ENCODE measurements at places on chromosomes 7 and 10. TPM values are rescaled to one million over a fixed set of nuclear protein-coding genes. Genes with fewer than 3 reads are reported as not detected.

- H3K27ac ChIP-seq = no peak overlapping the region
- no peak for DNase-seq
- H3K4me1 ChIP-seq = no peaks in the 10 kb centered on the region
- no peaks in the 10 kb centered on the region for H3K27me3 ChIP-seq
These were observed 62.2 kb downstream of the SAMD9 start for GRCh38 chr7:93055543-93056107.

GRCh38 chr7:119974972-119975371 lies 298.0 kb upstream of the KCND2 start:
- no peak overlapping the region for H3K4me3 ChIP-seq
- H3K4me1 ChIP-seq = no peaks in the 10 kb centered on the region
- H3K36me3 ChIP-seq = no peaks in the 10 kb centered on the region
- no peak for DNase-seq

DNA sequence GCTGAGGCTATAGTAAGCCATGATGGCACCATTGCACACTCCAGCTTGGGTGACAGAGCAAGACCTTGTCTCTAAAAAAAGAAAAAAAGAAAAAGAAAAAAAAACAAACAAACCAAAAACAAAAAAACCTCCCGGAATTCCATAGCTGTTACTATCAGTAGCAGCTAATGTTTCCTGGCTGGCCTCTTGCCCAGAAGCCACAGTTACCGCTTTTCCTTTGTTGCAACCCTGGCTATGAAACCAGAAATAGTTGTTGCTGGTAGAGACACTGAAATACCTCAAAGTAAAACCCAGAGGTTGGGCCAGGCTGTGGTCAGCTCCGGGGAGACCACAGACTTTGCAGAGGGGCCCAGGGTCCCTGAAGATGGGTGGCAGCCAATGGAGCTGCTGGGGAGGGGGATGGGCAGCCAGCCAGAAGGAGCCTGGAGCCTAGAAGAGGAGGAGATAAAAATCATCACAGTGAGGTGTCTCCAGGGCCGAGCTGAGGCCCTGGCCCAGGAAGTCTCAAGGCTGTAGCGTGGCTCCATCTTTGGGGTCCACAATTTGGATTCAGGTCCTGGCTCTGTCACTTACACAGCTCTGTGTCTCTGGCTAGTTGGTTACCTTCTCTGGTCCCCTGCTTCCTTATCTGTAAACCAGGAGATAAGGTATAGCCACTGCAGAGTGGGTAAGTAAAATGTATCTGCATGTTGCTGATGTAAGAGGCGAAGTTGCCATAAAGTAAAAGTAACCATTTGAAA lies 3.4 kb upstream of the CHST12 start:
- no peaks in the 10 kb centered on the region for H3K36me3 ChIP-seq
- DNase-seq = peak; percentile 82
- no peaks in the 10 kb centered on the region for H3K27me3 ChIP-seq

GRCh38 chr10:128064970-128065580 lies 61.1 kb downstream of the MKI67 start:
- peak overlapping the region; percentile 92 for H3K27ac ChIP-seq
- H3K27me3 ChIP-seq = no peaks in the 10 kb centered on the region
- H3K4me3 ChIP-seq = no peak overlapping the region
- H3K4me1 ChIP-seq = peaks cover 29% of the 10 kb centered on the region

DNA sequence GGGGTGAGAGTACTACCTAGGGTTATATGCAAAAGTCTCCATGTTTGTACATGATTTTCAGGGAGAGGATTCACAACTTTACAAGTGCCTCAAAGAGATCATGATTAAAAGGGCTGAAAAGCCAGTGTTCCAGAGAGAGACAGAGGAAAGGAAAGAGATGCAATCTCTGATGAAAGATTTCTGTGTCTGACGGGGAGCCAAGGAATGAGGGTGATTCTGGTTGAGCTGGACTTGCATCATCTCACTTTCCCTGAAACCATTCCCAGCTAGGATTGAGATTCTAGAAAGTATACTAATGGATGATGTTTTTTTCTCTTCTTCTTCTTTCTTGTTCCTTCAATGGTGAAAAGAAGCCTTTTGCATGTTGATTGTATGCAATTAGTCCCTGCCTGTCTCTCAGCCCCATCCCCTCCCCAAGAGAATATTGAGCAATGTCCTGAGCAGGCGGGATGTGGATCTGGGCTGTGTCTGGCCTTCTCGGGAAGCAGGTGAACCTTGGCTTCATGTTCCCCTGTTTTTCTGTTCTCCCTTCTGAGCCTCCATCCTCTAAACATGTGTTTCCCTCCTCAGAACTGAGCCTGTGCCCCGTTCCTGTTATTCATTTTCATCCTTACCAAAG lies 186.1 kb downstream of the ZNF365 start:
- H3K4me1 ChIP-seq = no peaks in the 10 kb centered on the region
- H3K4me3 ChIP-seq = no peak overlapping the region
- H3K27me3 ChIP-seq = no peaks in the 10 kb centered on the region
- no peaks in the 10 kb centered on the region for H3K36me3 ChIP-seq

- no peak for DNase-seq
- no peaks in the 10 kb centered on the region for H3K36me3 ChIP-seq
- H3K4me3 ChIP-seq = peak overlapping the region; percentile 92
- no peaks in the 10 kb centered on the region for H3K27me3 ChIP-seq
These were observed 3.3 kb downstream of the ZMIZ1 start for GRCh38 chr10:79072041-79072441.

GRCh38 chr7:101527844-101528667 lies 101.0 kb downstream of the MYL10 start:
- H3K27ac ChIP-seq = peak overlapping the region; percentile 32
- DNase-seq = peak; percentile 61
- no peaks in the 10 kb centered on the region for H3K36me3 ChIP-seq

- no peak for DNase-seq
- no peak overlapping the region for H3K4me3 ChIP-seq
- H3K4me1 ChIP-seq = no peaks in the 10 kb centered on the region
- H3K27ac ChIP-seq = no peak overlapping the region
- no peaks in the 10 kb centered on the region for H3K27me3 ChIP-seq
These were observed 474.6 kb downstream of the GRM8 start for GRCh38 chr7:126778101-126778500.

DNA sequence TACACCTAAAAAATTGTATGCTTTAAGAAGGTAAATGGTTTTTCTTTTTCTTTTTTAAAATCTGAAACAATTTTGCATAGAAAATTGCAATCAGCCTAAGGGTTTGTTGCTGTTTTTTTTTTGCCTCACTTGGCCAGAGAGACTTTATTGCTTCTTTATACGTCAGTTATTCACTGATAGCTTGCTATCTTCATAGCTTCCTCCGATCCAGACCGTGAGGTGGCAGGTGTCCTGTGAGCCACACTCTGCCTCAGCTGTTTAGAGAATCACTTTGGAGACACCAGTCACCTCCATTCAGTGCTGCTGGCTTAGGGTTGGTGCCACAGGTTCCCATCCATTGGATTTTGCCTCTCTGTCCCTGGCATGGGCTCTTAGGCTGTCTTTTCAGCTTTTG lies 68.0 kb downstream of the HHEX start:
- H3K4me1 ChIP-seq = peaks cover 48% of the 10 kb centered on the region
- DNase-seq = no peak
- H3K27me3 ChIP-seq = no peaks in the 10 kb centered on the region
- H3K27ac ChIP-seq = peak overlapping the region; percentile 65

- no peaks in the 10 kb centered on the region for H3K27me3 ChIP-seq
- H3K4me1 ChIP-seq = peaks cover 11% of the 10 kb centered on the region
- H3K27ac ChIP-seq = no peak overlapping the region
- no peaks in the 10 kb centered on the region for H3K36me3 ChIP-seq
- DNase-seq = no peak
These were observed 62.2 kb upstream of the ECHDC3 start for GRCh38 chr10:11679946-11680345.

DNA sequence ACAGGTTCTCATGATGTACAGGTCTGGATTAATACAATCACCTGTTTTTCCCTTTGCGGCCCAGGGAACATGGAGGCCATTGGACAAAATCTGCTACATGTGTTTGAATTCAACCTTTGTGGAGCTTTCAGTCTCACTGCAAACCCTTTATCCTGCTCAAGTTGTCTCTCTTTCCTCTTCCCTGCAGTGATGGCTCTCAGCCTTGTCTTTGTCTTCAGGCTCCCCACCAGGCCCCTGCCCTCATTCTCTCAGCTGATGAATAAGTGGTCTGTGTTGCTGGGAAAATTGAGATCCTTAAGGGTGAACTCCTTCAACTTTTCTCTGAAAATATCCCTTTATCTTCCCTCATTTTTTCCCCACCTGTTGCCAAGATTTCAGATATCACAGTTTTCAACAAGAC lies 791.2 kb downstream of the GRID1 start:
- no peak overlapping the region for H3K27ac ChIP-seq
- no peak overlapping the region for H3K4me3 ChIP-seq
- H3K27me3 ChIP-seq = no peaks in the 10 kb centered on the region

- no peak overlapping the region for H3K27ac ChIP-seq
- H3K36me3 ChIP-seq = no peaks in the 10 kb centered on the region
- no peak for DNase-seq
- no peak overlapping the region for H3K4me3 ChIP-seq
- H3K4me1 ChIP-seq = no peaks in the 10 kb centered on the region
These were observed 30.8 kb downstream of the CPXM2 start for GRCh38 chr10:123860856-123861255.

- H3K4me1 ChIP-seq = no peaks in the 10 kb centered on the region
- no peaks in the 10 kb centered on the region for H3K36me3 ChIP-seq
- DNase-seq = no peak
- no peak overlapping the region for H3K4me3 ChIP-seq
These were observed 106.3 kb downstream of the GLRX3 start for GRCh38 chr10:130242513-130242912.

- no peaks in the 10 kb centered on the region for H3K27me3 ChIP-seq
- H3K36me3 ChIP-seq = no peaks in the 10 kb centered on the region
These were observed 44.9 kb downstream of the CAV1 start for GRCh38 chr7:116569737-116570136.

- H3K36me3 ChIP-seq = peaks cover 12% of the 10 kb centered on the region
- H3K27ac ChIP-seq = no peak overlapping the region
- peaks cover 14% of the 10 kb centered on the region for H3K4me1 ChIP-seq
- H3K4me3 ChIP-seq = no peak overlapping the region
These were observed 118.1 kb downstream of the RGS10 start for GRCh38 chr10:119424258-119424975.

DNA sequence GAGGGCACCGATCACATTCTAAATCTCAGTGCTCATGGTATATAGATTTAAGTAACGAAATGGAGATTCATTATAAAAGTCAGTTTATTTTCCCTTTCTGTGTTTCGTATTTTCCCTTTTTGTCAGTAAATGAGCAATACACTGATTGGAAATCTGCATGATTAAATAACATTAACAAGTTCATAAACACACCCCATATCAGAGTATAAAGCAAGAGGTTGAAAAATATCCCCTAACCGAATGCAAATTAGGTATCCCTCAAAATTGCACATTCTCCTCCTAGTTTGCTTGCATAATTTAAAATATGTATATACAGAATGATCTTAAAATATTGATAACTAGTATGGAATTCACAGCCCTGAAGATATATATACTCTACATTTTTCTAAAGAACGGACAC lies 64.6 kb downstream of the SLC37A3 start:
- DNase-seq = no peak
- no peak overlapping the region for H3K27ac ChIP-seq
- no peaks in the 10 kb centered on the region for H3K27me3 ChIP-seq
- no peaks in the 10 kb centered on the region for H3K4me1 ChIP-seq
- H3K4me3 ChIP-seq = no peak overlapping the region

DNA sequence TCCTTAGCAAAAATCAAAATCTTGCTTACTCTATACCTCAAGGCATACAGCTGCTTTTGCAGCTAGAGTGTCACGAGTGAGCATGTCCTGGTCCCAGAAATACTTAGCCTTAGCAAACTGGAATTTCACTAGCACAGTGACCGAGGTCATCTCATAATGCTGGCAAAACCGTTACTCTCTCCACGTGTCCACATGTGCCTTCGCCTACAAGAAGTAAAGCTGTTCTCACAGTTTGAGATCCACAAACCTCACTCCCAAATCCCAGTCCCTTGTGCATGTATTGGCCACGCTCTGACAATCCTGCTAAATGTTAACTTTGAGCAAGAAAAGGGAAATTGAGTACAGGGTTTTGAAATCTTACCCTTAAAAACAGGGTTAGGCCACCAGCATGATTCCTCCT lies 111.0 kb upstream of the PLXDC2 start:
- H3K27ac ChIP-seq = no peak overlapping the region
- no peaks in the 10 kb centered on the region for H3K27me3 ChIP-seq
- no peak for DNase-seq
- no peaks in the 10 kb centered on the region for H3K4me1 ChIP-seq

DNA sequence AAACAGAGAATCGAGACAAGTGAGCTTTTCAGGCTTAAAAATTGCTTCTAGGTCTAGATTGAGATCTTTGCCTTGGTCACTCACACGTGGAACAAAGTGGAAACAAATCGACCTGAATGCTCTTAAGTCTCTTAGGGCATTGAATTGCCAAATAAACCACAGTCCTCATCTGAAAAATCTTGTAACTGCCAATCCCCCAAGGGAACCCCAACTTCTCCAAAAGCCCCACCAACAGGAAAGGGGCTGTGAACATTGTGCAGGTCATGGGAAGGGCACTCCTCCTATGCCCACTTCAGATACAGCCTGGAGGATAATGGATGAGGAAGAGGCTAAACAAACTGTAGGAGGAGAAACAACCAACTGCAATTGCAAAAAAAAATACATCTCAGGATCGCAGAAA lies 91.3 kb downstream of the DGKI start:
- H3K27me3 ChIP-seq = no peaks in the 10 kb centered on the region
- H3K36me3 ChIP-seq = no peaks in the 10 kb centered on the region
- no peaks in the 10 kb centered on the region for H3K4me1 ChIP-seq
- H3K4me3 ChIP-seq = no peak overlapping the region
- DNase-seq = no peak

DNA sequence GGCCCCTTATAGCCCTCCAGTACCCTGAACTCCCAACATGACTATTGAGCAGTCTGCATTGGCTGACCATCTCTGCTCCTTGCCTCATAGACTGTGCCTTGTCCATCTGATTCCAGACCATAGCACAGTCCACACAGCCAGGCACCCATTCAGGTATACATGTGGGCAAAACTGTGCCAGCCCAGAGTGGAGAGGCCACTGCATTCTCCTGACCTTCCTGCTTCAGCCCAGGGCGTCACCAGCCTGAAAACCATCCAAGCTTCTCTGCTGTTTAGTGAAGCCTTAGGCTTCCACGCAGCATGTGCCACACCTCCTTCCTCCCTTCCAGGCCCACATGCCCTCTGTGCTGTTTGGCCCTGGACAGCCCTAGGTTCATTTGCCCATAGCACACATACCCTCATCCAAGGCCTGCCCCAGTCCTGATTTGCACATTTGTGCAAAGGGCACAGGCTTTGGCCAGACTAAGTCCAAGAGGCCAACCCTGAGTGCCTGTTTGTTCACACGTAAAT lies 10.5 kb downstream of the DDX56 start:
- DNase-seq = no peak
- no peaks in the 10 kb centered on the region for H3K27me3 ChIP-seq
- H3K36me3 ChIP-seq = peaks cover 30% of the 10 kb centered on the region
- H3K4me3 ChIP-seq = no peak overlapping the region
- no peak overlapping the region for H3K27ac ChIP-seq

The KCND2 gene
- total RNA-seq = under 0.01 TPM

The GARIN1A gene
- total RNA-seq = 1.2 TPM

The OR2A1 gene
- not detected for total RNA-seq

The TRIM50 gene
- 0.37 TPM for total RNA-seq

The LIPN gene
- not detected for total RNA-seq

The PDAP1 gene
- total RNA-seq = 40.1 TPM

The CFAP46 gene
- 9.4 TPM for total RNA-seq

The LRRD1 gene
- total RNA-seq = not detected

The PILRA gene
- total RNA-seq = 47.2 TPM
